ENCODE measurements at places on chromosomes 7 and 10.

DNA sequence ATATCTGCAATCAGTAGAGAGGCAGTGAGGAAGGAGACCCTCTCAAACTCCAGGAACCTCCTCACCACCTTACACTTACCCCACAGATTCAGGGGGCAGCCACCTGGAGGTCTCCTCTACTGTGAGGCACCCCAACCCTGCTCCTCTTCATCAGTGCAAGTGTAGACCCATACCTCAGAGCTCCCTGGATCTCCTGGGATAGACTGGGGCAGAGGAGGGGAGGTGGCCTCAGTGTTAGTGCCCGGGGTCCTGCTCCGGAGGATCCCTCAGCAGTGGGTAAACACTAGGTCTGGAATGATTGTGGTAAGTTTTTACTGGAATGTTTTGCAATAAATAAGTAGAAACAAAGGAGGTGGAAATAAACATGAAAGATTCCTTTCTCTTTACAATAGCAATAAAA lies 31.1 kb downstream of the ANTXRL start:
- no peak for DNase-seq

DNA sequence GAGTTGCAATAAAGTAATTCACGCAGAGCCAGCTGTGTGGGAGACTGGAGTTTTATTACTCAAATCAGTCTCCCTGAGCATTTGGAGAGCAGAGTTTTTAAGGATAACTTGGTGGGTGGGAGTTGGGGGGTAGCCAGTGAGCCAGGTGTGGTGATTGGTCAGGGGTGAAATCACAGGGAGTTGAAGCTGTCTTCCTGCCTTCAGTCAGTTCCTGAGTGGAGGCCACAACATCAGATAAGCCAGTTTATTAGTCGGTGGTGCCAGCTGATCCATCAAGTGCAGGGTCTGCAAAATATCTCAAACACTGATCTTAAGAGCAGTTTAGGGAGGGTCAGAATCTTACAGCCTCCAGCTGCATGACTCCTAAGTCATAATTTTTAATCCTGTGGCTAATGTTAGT lies 3.3 kb upstream of the CYP51A1 start:
- DNase-seq, result no peak

DNA sequence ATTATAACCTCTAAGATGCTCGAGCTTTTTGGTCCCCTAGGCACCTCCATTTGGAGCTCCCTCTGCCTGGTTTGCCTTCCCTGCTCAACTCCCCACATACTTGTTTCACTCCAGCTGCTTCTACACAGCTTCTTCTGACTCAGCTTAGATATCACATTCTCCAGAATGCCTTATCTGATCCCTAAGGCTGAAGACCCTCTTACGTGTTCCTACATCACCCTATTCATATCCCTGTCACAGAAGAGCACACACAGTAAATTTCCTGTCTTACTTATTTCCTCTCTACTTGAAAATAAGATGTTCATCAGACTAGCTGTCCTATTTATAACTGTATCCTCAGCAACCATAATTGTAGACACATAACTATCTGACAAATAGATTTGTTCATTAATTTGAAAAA lies 61.3 kb upstream of the RNF148 start:
- no peak for DNase-seq

- DNase-seq, result no peak
These were observed 3.6 kb downstream of the WDR86 start for GRCh38 chr7:151406051-151406875.

- DNase-seq, result peak; percentile 4
These were observed 78.0 kb downstream of the COL13A1 start for GRCh38 chr10:69879634-69880257.

DNA sequence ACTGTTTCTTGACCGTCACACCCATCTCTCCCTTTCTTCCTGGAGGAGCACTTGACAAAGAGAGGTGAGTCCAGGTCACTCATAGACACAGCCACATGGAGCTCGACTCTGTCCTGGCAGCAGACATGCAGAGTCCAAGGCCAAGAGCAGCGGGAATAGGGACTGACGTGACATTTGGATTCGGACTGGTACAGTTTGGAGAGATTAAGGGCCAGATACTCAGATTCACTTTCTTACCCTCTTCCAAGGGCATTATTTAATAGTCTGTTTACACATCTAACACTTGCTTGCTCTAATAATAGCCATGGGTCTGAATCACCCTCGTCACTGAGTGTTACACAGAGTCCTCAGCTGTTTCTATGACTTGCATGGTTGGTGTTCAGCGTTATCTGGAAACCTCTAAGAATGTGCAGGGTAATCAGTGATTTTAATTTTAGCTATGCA lies 39.2 kb upstream of the OTUD1 start:
- DNase-seq, result no peak

DNA sequence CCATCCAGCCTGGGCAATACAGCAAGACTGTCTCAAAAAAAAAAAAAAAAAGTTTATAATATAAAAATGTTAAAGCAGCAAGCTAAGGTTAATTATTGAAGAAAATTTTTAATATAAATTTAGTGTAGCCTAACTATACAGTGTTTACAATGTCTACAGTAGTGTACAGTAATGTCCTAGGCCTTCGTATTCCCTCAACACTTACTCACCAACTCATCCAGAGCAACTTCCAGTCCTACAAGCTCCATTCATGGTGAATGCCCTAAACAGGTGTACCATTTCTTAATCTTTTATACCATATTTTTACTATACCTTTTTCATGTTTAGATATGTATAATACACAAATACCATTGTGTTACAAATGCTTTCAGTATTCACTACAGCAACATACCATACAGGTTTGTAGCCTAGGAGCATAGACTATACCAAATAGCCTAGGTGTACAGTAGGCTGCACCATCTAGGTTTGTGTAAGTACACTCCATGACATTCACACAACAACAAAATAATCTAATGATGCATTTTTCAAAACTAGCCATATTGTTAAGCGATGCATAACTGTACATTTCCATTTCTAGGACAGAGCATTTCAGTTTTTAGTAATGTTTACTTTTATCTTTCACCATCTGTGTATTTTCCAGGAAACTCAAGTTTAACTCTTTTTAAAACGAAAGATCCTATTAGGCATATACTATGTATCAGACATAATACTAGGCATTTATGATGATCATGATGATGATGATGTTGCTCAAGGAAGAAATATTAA lies 43.3 kb downstream of the CNOT4 start:
- no peak for DNase-seq

- DNase-seq, result no peak
These were observed 94.9 kb upstream of the PRSS1 start for GRCh38 chr7:142654398-142654797.

DNA sequence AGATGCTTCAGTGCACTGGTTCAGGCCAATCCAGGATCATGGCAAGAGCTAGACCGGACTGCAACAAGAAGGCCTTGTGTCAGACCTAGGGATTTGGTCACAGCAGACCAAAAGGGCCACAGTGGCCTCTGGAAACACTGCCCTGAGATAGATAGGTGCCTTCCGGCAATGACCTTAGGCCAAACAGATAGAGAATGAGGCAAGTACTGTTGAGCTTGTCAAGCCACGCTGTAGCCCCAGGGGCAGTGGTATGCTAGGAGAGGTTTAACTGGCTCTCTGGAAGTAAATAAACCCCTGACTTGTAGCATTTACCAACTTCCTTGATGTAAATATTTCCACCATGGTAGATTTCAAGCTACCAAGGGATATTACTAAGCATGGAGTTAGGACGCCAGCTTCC lies 197.5 kb downstream of the GRID1 start:
- DNase-seq, result no peak

GRCh38 chr10:29849126-29849833 lies 210.1 kb downstream of the JCAD start:
- DNase-seq, result no peak
